ENCODE measurements at places on chromosomes 1 and 21.

- DNase-seq = no peak
Measured at GRCh38 chr1:66954208-66954607, 29.4 kb downstream of the MIER1 start.

DNA sequence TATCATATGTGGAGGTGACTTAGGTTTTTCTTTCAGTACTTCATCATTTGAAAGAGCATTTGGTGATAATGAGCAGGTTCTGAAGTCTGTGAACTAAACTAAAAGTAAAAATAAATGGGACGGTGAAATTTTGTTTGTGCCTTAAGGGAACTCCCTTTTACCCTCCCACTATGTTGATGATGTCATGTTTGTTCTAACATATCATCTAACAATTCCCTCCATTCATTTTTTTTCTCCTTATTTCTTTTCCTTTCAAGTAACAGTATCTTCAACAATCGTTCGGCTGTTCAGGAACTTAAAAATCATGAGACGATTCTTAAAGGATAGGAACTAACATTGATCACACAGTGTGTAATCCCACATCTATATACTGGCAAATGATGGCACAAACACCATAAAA, 30.0 kb upstream of the IRF2BP2 start:
- no peak for DNase-seq

GRCh38 chr21:23949493-23949892, 1657.8 kb downstream of the MRPL39 start:
- no peak for DNase-seq

DNA sequence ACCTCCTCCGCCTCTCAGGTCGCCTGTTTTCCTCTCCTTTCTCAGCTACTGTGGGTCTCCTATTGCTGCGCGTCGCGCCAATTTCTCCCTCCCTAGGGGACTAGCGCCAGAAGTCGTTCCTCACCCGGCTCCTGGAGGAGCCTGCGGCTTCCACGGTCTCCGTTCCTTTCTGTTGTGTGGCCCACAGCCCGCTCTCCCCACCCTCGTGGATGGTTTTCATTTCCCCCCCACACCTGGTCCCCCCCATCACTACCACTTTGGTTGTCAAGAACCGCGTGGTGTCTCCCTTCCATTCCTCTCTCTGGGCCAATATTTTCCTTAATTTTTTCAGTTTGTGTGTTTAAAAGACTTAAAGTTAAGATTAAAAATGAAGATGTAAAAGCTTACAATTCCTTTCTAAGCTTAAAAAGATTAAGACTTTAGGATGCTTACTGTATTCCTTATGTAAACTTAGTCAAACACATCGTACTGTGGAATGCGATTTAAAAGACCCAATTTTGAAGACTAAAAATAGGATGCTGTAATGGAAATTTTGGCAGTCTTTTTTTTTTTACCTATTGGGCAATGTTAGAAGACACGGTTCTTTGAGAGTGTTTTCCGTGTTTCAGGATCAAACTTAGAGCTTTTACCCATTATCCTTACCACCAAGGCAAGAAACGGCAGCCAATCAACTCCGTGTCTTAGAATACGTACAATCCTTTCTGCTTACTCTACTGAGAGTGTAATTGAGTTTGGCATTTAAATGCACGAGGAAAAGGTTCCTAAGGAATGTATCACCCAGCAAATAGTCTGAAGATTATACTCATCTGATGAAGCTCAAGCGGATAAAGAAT, 773 bp downstream of the CNST start:
- DNase-seq = no peak

GRCh38 chr1:917466-918091, 6.1 kb upstream of the SAMD11 start:
- no peak for DNase-seq

- no peak for DNase-seq
Measured at GRCh38 chr1:241045659-241046058, 311.3 kb downstream of the RGS7 start.

Data from GM12864 (cell line).